Activated CD4-positive, alpha-beta T cell treated with anti-CD3 and anti-CD28 coated beads, Interleukin-2, amount 10 ng/mL, durations not matched to agents 24 days and 14 days (primary cell): ENCODE measurements at places on chromosomes 16 and 17.

DNA sequence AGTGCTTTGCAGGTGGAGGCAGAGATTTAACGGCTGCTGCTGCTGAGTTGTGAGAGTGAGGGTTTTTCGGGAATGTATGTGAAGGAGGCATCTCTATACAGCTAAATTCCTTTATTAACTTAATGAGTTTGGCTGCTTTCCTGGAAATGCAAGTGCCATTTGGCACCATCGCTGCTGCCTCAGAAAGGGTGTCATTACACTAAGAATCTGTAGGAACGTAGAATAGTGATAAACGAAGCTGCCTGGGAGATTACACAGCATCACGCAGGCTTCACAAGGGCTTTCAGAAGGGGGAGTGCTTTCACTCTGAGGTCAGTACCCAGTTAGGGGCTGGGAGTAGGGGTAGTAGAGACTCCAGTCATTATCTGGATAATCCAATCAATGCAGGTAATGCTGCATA lies 14.1 kb upstream of the NLRP1 start:
- no peak for DNase-seq

GRCh38 chr17:69503711-69504110 lies 89.2 kb downstream of the MAP2K6 start:
- no peak for DNase-seq

- DNase-seq, result no peak
Observed at GRCh38 chr17:55248077-55248476, 16.7 kb upstream of the HLF start.

DNA sequence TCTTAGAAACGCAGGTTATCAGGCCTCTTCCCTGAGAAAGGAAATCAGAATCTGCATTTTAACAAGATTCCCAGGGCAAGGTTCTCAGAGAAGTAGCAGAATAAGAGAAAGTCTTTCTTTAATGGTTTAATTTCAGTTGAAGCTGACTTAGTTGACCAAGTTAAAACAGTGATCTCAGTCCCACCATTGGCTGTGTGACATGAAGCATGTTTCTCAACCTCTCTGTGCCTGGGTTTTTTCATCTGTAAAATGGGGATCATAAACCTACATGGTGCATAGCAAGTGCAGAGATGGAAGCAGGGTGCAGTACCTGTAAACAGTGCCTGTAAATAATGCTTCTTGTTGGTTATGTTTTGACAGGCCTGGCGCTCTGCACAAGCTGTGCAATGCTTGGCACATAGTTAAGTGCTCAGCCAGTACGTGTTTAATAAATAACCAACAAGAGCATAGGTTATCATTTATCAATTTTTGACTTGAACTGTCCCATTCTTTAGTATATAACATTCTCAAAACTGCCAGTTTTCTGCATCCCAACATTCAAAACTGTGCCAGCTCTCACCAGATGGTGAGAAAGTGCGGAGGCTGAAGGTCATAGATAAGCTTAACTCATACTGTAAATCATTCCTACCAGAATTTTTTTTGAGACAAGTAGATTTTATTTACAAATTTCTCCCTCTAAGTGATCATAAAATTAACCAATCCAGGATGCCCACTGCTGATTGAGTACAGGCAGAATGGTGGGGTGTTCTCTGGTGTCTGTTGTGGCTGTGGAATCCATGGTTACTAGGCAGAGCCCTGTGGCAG lies 6.9 kb downstream of the C17orf67 start:
- DNase-seq, result peak; percentile 40

DNA sequence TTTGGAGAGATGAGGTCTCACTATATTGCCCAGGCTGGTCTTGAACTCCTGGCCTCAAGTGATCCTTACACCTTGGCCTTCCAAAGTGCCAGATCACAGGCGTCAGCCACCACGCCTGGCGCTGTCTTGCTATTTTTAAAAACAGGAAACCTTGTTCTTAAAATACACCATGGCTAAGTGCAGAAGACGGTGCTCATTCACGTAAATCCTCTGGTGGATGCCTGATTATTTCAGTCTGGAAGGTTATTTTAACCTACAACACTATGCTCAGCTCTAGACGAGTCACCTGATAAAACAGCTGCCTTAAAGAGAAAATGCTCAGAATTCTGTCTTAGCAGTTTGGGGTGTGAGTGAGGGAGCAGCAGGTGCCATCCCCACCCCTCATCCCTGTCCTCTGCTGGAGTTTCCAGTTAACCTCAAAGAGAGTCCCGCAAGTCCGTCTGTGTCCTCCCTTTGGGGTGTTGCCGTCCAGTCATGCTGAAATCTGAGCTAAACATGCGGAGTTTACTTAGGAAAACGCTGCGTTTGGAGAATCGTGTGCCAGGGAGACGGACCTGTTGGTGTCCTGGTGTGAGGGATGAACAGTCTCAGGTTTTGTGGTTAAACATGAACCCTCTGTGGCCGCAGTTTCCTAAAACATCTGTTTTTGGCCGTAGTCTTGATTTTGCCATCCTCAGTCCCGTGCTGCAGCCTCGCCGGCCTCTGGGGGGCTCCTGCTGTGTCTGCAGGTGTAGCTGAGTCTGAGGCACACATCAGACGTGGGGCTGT lies 17.1 kb downstream of the SPG7 start:
- DNase-seq, result no peak

DNA sequence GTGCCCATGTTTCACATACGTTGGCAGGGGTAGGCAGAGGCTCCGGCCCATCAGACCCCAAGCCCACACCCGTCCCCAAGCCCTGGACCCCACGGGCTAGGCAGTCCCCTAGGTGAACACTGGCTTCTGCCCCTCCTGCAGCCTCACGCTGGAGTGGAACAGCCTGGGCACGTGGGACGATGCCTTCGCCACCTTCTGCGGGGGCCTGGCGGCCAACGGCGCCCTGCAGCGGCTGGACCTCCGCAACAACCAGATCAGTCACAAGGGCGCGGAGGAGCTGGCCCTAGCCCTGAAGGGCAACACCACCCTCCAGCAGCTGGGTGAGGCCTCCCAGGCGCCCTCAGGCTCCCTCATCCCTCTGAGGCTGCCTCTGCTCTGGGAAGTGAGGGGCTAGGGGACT lies 1.8 kb downstream of the LRRC45 start:
- DNase-seq, result no peak

DNA sequence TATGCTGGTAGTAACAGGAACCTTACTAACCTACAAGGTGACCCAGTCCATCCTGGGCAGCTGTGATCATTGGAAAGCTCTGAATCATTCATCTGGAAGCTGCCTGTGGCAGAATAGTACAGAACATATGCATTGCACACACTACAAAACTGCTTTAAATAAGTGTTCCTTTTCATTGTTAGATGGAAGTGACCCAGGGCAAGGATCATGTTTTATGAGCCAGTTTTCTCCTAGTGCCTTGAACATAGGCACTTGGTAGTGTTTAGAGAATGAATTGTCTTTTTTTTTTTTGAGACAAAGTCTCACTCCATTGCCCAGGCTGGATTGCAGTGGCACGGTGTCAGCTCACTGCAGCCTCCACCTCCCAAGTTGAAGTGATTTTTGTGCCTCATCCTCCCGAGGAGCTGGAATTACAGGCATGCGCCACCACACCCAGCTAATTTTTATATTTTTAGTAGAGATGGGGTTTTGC lies 55.4 kb downstream of the TENT4B start:
- no peak for DNase-seq

GRCh38 chr17:69468207-69468606 lies 53.7 kb downstream of the MAP2K6 start:
- no peak for DNase-seq

- DNase-seq, result peak; percentile 73
Observed at GRCh38 chr17:10198509-10199249, at the start of gene GAS7. TSS of gene GAS7 (minus strand) at chr17:10198606.

DNA sequence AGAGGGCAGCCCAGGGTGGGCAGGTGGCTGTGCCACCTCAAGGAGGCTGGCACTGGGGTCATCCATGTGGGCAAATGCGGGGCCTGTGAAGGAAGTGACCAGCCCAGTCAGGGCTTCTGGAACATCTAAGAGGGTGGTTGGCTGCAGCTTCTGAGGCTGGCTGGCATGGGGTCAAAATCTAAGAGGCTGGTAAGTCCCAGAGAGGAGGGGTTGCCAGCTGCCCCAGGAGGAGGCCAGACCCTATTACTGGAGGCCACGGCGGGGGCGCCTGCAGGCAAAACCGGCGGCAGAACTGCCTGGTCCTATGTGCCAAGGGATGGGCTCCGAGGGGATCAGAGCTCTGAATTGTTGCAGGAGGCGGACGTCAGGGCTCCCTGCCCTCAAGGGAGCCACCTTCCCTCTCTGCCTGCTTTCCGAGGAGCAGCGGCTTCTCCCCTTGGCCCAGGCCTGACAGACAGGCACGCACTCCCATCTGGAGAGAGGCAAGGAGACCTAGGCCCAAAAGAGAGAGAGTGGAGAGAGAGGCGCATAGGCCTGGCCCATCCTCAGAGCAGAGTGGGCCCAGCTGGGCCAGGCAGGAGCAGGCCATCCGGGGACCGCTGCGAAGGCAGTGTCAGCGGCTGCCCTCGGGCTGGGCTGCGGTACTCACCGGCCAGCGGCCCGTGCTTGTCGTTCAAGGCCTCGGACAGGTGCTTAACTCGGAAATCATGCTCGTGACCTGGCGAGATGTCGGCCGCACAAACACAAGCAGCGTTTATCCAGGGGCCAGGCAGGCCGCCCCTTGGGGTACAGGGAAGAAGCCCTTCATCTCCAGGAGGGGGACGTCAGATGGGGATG lies 10.9 kb downstream of the ZACN start:
- DNase-seq, result no peak

DNA sequence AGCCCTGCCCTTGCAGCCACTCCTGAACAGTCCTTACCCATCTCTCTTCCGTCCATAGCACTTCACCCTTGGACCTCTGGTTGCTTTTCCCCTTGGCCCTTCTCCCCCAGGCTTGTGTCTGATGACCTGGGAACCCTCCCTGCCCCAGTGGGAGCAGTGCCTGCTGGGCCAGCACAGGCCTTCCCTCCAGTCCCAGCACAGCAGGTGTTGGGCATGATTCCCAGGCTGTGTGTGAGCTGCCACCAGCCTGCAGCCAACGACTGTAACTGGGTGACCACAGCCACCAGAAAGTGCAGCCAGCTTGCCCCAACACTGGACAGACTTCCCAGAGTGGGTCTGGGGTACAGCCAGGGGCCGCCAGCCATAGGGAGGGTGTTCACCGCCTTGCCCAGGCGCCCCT lies 30.0 kb downstream of the CRAMP1 start:
- DNase-seq, result no peak

GRCh38 chr17:77645072-77646045 lies 313.1 kb upstream of the TNRC6C start:
- peak; percentile 84 for DNase-seq

DNA sequence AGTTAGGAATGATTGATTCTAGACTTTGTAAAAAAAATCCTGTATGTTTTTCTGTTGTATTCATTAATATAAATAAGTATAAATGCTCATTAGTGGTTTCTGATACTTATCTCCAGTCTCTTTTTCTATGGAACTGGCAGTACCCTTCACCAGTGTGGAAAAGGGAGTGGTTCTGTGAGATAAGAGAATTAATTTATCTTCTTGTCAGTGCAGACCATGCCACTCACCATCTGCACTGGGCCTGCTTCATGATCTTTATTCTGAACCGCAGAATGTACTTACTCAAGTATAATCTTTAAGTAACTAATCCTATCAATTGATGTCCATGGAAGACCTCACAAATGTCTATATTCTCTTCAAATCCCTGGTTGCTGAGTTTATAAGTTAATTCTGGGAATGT lies 836.1 kb upstream of the CDH8 start:
- no peak for DNase-seq

- no peak for DNase-seq
Observed at GRCh38 chr17:29577385-29578211, 9.1 kb downstream of the TP53I13 start.

- DNase-seq, result no peak
Observed at GRCh38 chr16:58428621-58429542, 36.6 kb downstream of the GINS3 start.

DNA sequence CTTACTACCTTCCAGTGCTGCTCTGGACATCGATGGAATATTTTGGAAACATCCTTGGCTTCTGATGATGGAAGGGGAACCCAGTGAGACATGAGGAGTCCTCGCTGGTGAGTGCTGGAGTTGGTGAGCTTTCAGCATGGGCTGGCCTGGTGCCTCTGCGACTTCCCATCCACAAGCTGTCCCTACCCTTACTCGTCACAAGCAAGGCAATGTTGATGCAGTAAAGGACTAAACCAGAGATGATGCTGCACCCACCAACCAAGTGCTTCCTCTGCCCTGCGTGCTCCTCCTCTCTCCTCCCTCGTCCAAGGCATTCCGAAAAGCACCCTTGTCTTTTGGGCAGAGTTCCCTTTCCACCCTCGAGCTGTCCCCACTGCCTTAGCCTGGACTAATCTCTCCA lies 154.7 kb downstream of the GRIN2A start:
- DNase-seq, result no peak

DNA sequence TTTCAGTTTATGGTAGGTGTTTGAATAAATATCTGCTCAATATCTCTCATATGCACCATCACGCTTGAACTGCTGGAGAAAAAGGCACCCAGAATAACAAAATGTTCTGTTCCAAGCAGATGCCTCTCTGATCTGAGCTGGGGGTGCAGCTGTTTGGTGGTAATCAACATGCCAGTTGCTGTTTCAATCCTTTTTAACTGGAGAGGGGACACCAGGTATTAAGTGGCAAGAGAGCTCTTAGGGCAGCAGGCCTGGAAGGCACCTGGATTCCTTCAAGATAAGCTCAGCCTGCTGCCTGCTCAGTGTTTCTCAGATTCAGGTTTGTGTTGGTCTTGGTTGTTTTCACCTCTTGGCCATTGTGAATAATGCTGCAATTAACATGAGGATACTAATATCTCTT lies 27.2 kb upstream of the VAT1L start:
- no peak for DNase-seq

DNA sequence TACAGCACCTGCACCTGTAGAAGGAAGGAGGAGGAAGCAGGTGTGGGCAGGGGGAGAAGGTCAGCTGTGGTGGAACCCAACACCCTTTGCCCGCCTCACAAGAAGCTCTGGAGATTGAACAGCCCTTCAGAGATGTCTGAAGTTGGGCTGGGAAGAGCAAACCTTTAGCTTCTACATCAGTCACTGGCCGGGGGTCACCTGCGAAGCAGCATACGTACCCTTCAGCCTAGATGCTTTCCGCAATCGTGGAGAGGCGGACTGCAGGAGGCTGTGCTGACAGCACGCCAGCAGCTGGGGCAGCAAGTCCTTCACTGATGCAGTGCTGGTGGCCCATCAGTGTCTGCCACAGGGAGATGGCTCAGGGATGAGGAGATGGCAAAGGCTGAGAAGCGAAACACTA lies 5.2 kb upstream of the HS3ST3B1 start:
- peak; percentile 59 for DNase-seq

DNA sequence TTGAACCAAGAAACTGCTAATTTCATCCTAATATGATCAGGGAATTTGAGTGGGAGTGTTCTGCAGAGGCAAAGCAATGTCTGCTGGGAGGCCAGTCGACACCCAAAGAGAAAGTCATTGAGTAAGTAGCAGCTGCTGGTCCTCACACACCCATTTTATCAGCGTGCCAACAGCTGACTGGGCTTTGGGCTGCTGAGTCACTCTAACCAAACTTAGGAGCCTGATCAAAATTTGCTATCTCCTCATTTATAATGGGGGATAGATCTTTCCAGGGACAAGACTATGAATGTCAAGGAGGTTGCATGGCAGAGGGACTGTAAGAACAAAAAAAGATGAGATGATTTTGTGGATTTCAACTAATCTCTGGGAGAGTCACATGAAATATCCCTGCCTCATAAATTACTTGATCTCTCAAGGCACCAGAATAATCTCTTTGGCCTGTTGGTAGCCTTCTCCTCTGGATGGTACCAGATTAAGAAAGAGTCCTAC lies 32.9 kb downstream of the CPSF4L start:
- peak; percentile 63 for DNase-seq
